Naive thymus-derived CD4-positive, alpha-beta T cell (primary cell): ENCODE measurements at places on chromosomes 16 and 17.

GRCh38 chr17:17780922-17781590, 55.7 kb downstream of the SREBF1 start:
- no peak for DNase-seq

DNA sequence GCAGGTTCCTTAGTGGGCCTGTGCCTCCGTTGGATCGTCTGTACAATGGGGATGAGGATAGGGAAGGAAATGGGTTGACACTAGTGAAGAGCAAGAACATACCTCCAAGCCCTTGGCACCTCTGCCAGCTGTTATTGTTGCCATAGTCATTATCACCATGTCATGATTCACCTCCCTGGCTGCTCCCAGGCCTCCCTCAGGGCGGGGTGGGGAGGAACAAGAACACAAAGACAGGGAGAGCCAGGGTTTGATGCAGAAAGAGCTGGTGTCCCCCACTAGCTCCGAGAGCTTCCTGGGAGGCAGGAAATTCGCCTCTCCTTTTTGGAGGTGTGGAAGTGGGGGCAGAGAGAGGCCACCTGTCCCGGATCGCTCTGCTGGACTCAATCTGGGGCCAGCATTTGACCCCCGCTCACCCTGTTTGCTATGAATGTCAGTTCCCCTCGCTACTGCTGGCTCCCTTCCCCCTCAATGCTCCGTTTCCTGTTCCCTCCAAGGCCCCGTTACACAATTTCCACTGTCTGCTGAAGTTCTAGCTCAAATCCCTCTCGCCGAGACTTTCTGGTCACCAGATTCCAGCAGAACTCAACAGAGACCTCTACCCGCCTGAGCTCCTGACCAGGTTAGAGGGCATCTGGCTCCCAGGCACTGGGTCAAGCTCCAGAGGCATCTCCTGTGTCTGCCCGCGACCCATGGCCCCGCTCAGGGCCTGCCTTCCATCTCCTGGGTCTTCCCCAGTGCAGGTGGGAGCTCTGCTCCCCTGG, 9.1 kb downstream of the TIMP2 start:
- no peak for DNase-seq

DNA sequence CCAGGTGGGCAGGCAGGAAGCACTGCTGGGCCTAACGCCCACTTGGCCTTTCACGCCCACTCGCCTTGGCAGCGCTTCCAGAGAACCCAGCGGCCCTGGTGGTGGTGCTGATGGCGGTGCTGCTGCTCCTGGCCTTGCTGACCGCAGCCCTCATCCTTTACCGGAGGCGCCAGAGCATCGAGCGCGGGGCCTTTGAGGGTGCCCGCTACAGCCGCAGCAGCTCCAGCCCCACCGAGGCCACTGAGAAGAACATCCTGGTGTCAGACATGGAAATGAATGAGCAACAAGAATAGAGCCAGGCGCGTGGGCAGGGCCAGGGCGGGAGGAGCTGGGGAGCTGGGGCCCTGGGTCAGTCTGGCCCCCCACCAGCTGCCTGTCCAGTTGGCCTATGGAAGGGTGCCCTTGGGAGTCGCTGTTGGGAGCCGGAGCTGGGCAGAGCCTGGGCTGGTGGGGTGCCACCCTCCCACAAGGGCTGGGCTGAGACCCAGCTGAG, 64.7 kb downstream of the MRC2 start:
- no peak for DNase-seq

DNA sequence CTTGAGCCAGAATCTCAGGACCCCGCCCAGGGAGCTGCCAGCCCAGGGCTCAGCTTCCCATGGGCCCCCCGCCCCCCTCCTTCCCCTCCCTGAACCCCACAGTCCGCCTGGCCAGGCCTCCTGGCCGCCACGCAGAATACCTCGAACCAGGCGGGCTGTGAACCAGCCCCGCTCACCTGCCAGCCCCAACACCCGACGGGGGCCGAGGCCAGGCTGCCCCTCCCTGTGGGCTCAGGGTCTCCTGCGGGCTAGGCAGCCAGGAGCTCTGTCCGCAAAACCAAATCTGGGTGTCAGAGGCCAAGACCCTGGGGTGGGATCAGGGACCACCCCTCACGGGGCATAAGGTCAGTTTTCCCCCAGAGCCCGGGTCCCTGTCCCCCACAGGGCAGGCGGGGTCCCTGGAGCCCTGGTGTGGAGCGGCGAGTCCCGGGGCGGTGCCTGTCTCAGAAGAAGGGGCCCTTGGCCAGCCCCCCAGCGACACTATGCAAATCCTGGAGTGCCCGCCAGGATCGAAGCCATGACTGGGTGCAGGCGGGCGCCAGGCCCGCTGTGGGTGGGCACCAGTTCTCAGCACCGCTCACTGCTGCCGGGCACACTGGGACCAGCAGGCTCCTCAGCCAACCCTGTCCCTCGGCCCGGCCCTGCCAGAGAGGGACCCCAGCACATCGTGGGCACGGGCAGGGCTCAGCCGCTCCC, 6.4 kb upstream of the PRR35 start:
- no peak for DNase-seq

GRCh38 chr17:76727745-76728456, 1.3 kb downstream of the METTL23 start:
- peak; percentile 24 for DNase-seq

DNA sequence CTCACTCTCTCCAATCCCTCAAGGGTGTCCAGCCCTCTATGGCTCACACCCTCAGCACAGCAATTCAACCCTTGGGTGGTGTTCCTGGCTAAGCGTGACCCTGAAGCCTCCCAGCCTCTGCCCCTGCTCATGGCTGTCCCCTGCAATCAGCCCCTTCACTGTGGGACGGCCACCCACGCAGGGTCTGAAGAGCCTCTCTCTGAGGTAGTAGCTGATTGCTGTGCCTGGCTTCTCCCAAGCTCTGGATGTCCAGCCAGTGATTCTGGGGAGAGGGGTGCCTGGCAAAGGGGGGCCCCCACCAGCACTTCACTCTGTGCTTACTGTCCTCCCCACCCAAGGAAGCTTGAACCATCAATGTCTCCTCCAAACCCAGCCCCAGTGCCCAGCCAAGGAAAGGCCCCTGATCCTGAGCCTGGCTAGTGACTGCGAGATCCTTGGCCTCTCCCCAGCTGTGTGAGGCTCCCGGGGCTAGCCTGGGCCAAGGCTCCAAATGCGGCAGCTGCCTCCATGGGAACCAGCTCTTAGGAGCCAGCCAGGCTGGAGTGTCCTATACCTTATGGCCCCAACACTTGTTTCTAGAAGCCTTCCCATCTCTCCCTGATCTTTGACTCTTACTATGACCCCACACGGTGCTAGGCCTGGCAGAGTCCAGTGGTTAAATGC, 9.9 kb downstream of the MTSS2 start:
- DNase-seq: no peak

DNA sequence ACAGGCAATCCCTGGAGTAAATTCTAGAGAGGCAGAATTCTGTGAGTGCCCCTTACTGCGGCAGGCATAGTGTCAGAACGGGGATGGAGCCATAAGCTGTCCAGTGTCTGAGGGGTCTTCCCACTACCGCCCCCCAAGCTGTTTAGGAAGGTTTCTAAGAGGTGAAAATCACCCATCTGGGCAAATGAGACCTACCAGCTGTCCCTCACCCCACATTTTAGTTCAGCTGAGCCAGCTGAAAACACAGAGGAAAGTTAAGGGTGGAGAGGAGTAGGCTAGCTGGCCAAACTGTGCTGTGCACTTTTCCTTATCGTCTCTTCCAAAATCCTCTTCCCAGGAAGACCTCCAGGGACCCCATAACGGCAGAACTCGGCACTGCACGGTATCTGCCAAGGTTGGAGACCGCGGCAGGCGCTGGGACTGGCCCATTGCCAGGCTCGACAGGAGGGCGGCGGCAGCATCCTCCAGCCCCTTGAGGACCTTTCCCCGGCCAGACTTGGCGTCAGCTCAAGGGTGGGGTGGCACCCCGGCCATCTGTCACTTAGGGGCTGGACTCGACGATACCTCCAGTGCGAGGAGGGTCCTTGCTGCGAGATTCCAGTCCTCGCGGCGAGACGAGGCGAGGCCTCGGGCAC, 955 bp downstream of the ACLY start:
- DNase-seq: peak; percentile 25

- DNase-seq: peak; percentile 23
Observed at GRCh38 chr17:42337442-42337841, 49.1 kb downstream of the STAT5A start.
